ENCODE measurements at places on chromosomes 3 and 15. TPM values are rescaled to one million over a fixed set of nuclear protein-coding genes. Genes with fewer than 3 reads are reported as not detected.
A peak's percentile ranks its signal among the peaks of the same experiment; 100 is the strongest.

Gene DLEC1
- not detected for total RNA-seq

Gene PLS1
- 27.2 TPM for total RNA-seq

Gene CFAP91
- 0.10 TPM for total RNA-seq

Gene SCAMP5
- 14.4 TPM for total RNA-seq

Gene GOLGA6A
- total RNA-seq, result not detected

Gene NPAP1
- not detected for total RNA-seq

Gene WDR53
- total RNA-seq, result 12.8 TPM

- DNase-seq, result no peak
- H3K36me3 ChIP-seq, result no peaks in the 10 kb centered on the region
- no peak overlapping the region for H3K4me3 ChIP-seq
- H3K27me3 ChIP-seq, result no peaks in the 10 kb centered on the region
- no peak overlapping the region for H3K27ac ChIP-seq
Measured at GRCh38 chr3:133917144-133917543, 21.5 kb upstream of the RAB6B start.

- H3K27me3 ChIP-seq, result no peaks in the 10 kb centered on the region
- DNase-seq, result peak; percentile 75
- no peaks in the 10 kb centered on the region for H3K36me3 ChIP-seq
- H3K27ac ChIP-seq, result no peak overlapping the region
- H3K4me3 ChIP-seq, result no peak overlapping the region
Measured at GRCh38 chr3:193572426-193572908, 17.8 kb upstream of the ATP13A4 start.

GRCh38 chr15:68299436-68299835 is 21.9 kb downstream of the FEM1B start:
- no peak overlapping the region for H3K4me3 ChIP-seq
- no peak for DNase-seq
- peaks cover 3% of the 10 kb centered on the region for H3K36me3 ChIP-seq
- H3K4me1 ChIP-seq, result no peaks in the 10 kb centered on the region
- no peak overlapping the region for H3K27ac ChIP-seq
- no peaks in the 10 kb centered on the region for H3K27me3 ChIP-seq

GRCh38 chr3:38950581-38950980 is 101.2 kb downstream of the SCN11A start:
- no peaks in the 10 kb centered on the region for H3K4me1 ChIP-seq
- H3K27me3 ChIP-seq, result no peaks in the 10 kb centered on the region
- H3K36me3 ChIP-seq, result no peaks in the 10 kb centered on the region
- no peak overlapping the region for H3K27ac ChIP-seq
- no peak for DNase-seq

DNA sequence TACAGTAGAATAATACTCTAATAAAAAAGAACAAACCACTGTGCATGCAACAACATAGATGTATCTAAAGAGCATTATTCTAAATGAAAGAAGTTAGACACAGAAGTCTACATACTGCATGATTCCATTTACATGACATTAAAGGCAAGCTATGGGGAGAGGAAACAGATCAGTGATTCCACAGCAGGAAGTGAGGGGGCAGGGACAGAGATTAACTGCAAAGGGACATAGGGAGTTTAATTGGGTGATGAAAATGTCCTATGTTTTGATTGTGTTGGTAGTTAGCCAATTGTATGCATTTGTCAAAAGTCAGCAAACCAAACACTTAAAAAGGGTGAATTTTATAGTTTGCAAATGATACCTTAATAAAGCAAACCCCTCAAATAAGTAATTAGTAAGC is 13.8 kb downstream of the CRYGS start:
- no peaks in the 10 kb centered on the region for H3K27me3 ChIP-seq
- no peak for DNase-seq
- no peak overlapping the region for H3K27ac ChIP-seq
- peaks cover 3% of the 10 kb centered on the region for H3K4me1 ChIP-seq

GRCh38 chr15:36879568-36880222 is 220.7 kb downstream of the MEIS2 start:
- H3K27ac ChIP-seq, result no peak overlapping the region
- H3K4me3 ChIP-seq, result no peak overlapping the region
- no peaks in the 10 kb centered on the region for H3K4me1 ChIP-seq
- DNase-seq, result no peak
- H3K27me3 ChIP-seq, result no peaks in the 10 kb centered on the region

DNA sequence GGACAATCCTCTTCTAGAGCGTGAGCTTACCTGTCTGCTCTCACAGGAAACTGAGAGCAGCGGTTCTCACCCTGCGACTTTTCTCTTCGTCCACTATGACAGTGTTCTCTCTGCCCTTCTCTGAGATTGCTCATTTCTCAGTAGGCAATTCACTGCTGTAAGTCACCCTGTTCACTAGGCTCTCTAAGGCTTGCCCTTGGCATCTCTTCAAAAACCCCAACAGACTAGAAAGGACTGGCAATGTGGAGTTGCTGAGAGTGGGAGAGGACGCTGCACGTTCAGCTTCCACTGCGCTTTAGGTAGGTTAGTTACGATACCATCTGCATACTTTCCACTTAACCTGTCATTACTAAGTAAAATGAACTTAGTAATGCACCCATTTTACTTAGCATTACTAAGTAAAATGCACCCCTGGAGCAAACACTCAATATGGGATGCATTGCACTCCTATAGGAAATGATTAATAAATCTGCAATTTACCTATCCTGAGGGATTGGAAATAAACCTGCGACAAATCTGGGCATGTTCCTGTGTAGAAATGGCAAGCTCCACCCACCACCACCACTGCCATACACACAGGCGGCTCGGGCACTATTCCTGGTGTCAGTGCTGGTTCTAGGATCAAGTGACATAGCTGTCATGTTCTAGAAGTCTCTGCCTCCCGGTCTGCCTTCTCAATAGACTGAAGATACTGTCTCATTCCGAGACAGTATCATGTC is 21.4 kb downstream of the XPC start:
- H3K27ac ChIP-seq, result no peak overlapping the region
- no peak overlapping the region for H3K4me3 ChIP-seq
- DNase-seq, result no peak
- no peaks in the 10 kb centered on the region for H3K27me3 ChIP-seq

DNA sequence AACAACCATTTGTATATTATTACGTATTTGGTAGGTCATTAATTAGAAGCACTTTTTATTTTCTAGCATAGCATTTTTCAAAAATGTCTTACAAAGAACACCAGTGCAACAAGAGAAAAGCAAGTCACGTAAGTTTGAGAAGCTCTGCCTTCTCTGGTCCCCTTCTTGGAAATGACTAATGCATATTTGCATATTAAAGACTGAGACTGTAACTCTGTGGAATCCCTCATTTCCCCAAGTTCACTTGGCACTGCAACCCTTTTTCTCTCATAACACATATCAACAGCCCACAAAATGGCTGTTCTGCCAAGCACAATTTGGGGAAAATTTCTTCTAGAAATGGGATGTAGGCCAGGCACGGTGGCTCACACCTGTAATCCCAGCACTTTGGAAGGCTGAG is 176.3 kb downstream of the ERC2 start:
- no peak overlapping the region for H3K4me3 ChIP-seq
- H3K4me1 ChIP-seq, result peaks cover 8% of the 10 kb centered on the region
- H3K27me3 ChIP-seq, result no peaks in the 10 kb centered on the region
- DNase-seq, result no peak

DNA sequence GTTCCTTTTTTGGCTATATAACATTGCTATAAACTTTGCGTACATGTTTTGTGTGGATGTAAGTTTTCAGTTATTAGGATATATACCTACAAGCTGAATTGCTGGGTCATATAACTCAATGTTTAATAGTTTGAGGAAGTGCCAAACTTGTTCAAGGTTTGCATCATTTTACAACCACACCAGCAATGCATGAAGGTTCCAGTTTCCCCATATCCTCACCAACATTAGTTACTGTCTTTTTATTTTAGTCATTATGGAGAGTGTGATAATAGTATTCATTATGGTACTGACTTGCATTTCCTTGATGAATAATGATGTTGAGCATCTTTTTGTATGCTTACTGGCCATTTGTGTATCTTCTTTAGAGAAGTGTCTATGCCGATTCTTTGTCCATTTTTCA is 112.3 kb downstream of the NR1I2 start:
- no peak overlapping the region for H3K27ac ChIP-seq
- DNase-seq, result no peak

DNA sequence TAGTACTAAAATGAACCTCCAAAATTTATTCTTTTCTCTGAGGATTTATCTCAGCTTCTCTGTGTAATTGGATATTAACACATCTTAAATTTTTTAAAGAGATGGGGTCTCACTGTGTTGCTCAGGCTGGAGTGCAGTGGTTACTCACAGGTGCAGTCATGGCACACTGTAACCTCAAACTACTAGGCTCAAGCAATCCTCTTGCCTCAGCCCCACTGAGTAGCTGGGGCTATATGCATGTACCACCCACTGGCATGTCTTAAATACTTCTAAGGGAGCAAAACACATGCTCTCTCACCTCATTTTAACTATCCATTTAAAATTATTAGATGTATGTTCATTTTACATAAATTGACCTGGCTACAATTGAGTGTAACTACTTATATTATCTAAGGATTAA is 11.3 kb upstream of the TMEM87A start:
- no peak for DNase-seq
- peaks cover 9% of the 10 kb centered on the region for H3K4me1 ChIP-seq
- H3K27me3 ChIP-seq, result no peaks in the 10 kb centered on the region
- no peaks in the 10 kb centered on the region for H3K36me3 ChIP-seq

DNA sequence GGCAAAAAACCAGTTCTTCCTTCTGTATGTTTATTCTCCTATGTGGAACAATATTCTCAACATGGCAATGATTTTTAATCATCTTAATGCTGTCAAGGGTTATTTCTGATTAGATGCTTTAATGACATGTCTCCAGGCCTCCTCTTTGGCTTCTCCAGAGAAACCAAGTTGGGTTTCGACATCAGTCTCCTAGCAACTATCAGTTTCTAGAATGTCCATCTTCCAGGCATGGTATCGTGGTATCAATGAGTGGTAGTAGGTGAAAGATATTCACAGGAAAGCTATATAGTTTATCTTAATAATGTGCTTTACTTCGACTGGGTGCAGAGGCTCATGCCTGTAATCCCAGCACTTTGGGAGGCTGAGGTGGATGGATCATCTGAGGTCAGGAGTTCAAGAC is 128.5 kb downstream of the C3orf70 start:
- H3K36me3 ChIP-seq, result peaks cover 3% of the 10 kb centered on the region
- H3K27me3 ChIP-seq, result no peaks in the 10 kb centered on the region
- DNase-seq, result no peak
- no peaks in the 10 kb centered on the region for H3K4me1 ChIP-seq

DNA sequence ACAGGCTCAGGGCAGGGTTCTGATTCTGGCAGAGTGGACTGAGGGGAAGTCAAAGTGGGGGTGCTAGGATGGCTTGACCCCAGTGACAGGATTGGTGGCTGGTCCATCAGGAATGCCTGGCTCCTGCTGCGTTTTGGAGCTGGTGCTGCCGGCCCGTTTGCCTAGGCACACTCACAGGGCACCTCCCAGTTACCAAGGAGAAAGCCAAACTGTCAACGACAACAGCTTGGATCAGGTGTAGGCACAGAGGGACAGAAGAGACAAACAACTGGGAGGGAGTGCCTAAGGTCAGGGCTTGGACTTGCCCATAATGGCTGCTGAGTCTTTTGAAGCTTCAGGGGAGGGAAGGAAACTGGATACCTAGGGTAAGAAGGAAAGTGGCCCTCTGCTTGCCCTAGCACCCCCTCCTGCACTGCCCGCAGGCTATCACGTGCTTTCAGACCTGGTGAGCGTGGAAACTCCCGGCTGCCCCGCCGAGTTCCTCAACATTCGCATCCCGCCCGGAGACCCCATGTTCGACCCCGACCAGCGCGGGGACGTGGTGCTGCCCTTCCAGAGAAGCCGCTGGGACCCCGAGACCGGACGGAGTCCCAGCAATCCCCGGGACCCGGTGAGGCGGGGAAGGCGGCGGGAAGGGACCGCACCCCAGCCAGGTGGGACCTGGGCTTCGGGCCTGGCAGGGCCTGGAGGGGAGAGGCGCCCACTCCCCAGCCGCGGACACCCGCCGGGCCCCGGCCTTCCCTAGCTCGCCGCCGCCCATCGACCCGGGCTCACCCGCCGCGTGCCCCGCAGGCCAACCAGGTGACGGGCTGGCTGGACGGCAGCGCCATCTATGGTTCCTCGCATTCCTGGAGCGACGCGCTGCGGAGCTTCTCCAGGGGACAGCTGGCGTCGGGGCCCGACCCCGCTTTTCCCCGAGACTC is 5.1 kb downstream of the DUOX1 start:
- H3K27ac ChIP-seq, result no peak overlapping the region
- no peak for DNase-seq
- no peaks in the 10 kb centered on the region for H3K36me3 ChIP-seq

GRCh38 chr15:56996093-56996492 is 77.6 kb downstream of the TCF12 start:
- no peak for DNase-seq
- no peak overlapping the region for H3K4me3 ChIP-seq
- H3K27ac ChIP-seq, result no peak overlapping the region
- peaks cover 12% of the 10 kb centered on the region for H3K36me3 ChIP-seq
- no peaks in the 10 kb centered on the region for H3K4me1 ChIP-seq

GRCh38 chr3:48966876-48967361 is 23.1 kb upstream of the P4HTM start:
- no peaks in the 10 kb centered on the region for H3K27me3 ChIP-seq
- H3K27ac ChIP-seq, result no peak overlapping the region

DNA sequence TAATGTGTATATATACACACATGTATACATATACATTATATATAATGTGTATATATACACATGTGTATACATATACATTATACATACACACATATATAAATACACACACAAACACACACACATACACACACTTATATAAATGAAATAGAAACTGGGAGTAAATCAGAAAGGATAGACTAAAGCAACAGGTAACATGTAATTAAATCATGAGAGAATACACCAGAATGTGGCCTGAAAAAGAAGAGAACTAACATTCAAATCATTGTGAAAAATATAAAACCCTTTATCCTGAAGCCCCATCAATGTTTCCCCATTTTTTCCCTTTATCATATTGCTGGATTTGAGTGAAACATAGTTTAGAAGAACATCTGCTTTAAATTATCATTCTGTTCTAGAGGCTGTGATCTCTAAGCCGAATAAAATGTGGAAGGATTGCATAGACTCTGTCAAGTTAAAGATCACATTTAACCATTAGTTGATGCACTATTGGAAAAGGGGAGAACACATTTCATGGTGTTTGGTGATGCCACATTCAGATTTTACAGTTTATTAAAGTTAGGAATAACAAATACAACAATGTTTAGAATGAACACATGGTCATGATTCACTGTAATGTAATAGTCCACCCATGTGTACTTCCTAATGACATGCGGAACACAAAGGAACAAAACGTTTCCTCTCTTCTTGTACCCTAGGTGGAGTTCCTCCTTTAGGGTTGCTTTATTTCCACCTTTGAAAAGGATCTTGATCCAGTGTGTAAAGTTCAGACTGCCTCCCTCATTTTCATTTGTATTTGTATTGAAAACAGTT is 12.5 kb upstream of the THRB start:
- no peaks in the 10 kb centered on the region for H3K27me3 ChIP-seq
- H3K36me3 ChIP-seq, result no peaks in the 10 kb centered on the region
- H3K4me3 ChIP-seq, result no peak overlapping the region
- H3K27ac ChIP-seq, result no peak overlapping the region
- DNase-seq, result no peak
- no peaks in the 10 kb centered on the region for H3K4me1 ChIP-seq

- peaks cover 3% of the 10 kb centered on the region for H3K27me3 ChIP-seq
- no peak overlapping the region for H3K4me3 ChIP-seq
- no peaks in the 10 kb centered on the region for H3K36me3 ChIP-seq
- no peaks in the 10 kb centered on the region for H3K4me1 ChIP-seq
Measured at GRCh38 chr15:80530737-80531365, 126.7 kb downstream of the ARNT2 start.
